ENCODE measurements at places on chromosomes 12 and 14.
A peak's percentile ranks its signal among the peaks of the same experiment; 100 is the strongest.

GRCh38 chr14:22276913-22277816, 311.9 kb downstream of the DAD1 start:
- DNase-seq = peak; percentile 57

- no peak for DNase-seq
These were observed 118.9 kb downstream of the VEZT start for GRCh38 chr12:95336387-95337067.

DNA sequence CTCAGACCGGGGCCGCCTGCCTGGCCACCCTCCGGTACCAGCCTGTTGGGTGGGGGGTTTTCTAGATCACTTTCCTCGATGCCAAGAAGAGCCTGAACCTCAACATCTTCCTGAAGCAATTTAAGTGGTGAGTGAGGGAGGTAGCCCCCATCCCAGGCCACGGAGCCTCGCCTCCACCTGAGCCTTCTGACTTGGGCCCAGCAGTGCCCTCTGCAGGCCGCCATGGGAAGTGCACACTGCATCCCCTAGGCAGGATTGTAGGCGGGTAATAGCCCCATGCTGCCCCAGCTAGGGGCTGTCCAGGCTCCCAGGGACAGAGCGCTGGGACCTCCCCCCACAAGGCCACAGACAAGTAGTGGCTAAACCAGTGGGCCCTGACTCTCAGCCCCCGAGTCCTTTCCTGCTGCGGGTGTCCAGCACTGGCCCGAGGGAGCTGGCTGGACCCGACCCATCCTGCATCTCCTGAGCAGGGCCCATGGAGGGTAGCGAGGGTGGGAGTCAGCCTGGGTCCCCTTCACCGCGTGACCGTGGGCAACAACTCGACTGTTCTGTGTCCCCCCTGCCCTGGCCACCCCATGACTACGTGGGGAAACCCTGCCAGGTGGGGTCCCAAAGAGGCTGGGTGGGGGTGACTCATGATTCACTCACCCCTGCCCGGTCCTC, 15.3 kb upstream of the ADSS1 start:
- DNase-seq = peak; percentile 73

GRCh38 chr14:90675399-90675798, 140.8 kb downstream of the TTC7B start:
- peak; percentile 67 for DNase-seq

- DNase-seq = peak; percentile 84
These were observed 81.6 kb upstream of the FAR2 start for GRCh38 chr12:29067430-29067829.

DNA sequence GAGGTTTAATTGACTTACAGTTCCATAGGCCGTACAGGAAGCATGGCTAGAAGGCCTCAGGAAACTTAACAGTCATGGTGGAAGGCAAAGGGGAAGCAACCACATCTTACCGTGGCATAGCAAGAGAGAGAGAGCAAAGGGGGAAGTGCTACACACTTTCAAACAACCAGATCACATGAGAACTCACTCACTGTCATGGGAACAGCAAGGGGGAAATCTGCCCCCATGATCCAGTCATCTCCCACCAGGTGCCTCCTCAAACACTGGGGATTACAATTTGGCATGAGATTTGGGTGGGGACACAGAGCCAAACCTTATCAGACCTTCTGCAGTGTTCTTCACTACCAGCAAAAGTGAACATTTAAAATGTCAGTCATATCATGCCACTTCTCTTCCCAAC, 58.9 kb downstream of the USP15 start:
- peak; percentile 61 for DNase-seq

- no peak for DNase-seq
These were observed 28.7 kb upstream of the FOS start for GRCh38 chr14:75249958-75250336.

GRCh38 chr12:9900930-9901329, 19.6 kb downstream of the KLRF2 start:
- DNase-seq = no peak

DNA sequence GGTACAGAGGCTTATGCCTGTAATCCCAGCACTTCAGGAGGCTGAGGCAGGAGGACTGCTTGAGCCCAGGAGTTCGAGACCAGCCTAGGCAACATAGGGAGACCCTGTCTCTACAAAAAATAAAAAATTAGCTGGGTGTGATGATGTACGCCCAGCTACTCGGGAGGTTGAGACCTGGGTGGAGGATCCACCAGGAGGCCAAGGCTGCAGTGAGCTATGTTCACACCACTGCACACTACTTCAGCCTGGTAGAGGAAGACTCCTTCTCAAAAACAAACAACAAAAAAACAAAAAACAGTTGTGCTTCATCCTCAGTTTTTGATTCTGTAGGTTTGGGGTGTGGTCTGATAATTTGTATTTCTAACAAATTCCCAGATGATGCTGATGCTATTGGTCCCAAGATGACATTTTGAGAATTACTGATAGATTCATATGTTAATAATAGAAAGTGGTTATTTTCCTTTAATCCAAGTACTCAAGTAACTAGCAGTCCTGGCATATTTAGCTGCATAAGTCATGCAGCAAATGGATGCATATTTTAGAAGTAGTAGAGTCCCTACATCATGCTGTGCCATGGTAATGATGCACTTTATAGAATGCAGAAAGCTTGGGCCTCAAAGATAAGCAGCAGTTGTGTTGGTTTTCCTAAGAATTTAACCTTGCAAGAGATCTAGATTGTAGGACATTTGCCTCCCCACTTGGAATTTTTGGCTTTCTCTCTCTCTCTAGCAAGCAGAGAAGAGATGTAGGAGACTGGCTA, 76.1 kb upstream of the PAWR start:
- DNase-seq = no peak

GRCh38 chr14:93525696-93526451, 95.1 kb downstream of the UNC79 start:
- no peak for DNase-seq

DNA sequence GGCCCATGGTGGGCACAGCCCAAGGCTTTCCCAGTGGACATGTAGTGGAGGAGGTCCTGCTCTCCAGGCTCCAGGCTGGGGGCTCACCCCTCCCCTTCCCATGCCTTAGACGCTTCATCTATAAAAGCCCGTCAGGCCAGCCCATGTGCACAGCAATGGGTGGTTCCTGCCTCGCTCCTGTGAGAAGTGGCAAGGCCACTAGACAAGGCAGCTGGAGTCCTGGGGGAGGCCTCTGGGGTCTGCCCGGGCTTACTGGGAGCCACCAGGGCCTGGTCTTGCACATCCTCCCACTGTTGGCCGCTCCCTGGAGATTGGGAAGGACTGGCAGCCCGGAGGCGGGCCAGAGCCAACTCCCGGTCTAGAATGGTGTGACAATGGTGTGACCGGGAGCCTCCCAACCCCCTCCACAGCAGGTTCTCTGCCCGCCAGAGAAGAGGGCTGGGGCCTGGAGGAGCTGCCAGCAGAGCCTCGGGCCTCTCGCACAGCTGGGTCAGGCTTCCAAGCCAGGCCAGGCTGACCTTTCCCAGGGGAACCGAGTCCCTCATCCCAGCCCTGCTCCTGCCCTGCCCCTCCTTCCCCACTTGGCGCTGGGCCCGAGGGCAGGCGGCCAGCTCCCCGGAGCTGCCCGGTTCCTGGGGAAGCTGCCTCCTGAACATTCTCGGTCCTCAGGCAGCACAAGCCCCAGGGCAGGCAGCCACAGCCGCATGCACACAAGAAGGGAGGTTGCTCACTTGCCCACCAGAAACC, 97.9 kb downstream of the RFLNA start:
- DNase-seq = peak; percentile 47

DNA sequence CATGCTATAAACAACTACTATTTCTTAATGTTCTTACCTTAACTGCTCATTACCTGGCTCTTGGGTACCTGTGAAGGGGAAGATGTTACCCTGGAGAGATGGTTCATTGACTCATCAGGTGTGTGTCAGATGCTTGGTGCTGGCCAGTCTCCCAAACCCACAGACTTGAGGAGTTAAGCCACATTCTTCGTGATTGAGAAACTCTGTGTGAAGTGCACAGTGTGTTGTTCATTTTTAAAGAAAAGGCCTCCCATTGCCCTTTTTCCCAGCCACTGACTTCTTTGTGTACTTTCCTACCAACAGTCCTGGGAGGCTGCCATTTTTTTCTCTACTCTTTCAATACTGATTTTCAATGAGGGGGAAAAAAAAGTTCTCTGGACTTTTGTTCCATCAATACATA, 3.2 kb downstream of the MGST1 start:
- DNase-seq = peak; percentile 73

- DNase-seq = no peak
These were observed 61.2 kb downstream of the DCAF5 start for GRCh38 chr14:69091695-69092094.

GRCh38 chr14:70340002-70340401, 19.5 kb downstream of the COX16 start:
- no peak for DNase-seq

DNA sequence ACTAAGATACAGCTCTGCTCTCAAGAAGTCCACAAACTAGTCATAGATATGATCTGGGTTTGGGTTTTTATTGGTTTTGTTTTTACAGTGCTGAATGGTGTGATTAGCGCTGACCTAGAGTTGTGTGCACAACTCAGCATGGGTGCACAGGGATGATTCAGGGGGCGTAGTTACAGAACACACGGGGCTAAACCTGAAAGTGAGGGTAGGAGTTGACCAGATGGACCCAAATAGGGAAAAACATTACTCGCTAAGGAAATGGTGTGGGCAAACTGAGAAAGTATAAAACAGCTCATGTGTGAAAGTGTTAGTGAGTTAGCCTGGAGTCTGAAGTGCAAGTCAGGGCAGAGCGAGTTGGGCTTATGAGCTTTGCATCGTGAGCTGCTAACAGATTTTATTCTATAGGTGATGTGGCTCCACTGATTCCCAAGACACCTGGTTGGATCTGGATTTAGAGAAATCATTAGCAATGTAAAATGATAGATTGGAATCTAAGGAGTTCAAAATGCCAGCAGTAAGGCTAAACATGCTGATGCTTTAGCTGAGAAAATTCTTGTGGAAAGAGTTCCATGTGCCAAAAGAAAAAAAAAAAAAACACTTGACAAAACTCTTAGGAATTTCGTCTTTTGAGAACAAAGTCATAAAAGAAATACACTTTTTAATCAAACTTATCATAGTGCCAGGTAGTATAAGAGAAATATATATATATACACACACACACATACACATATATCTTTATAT, 134.9 kb downstream of the SLC5A8 start:
- DNase-seq = no peak

- DNase-seq = no peak
These were observed 771.3 kb upstream of the TBX3 start for GRCh38 chr12:115455268-115455681.

DNA sequence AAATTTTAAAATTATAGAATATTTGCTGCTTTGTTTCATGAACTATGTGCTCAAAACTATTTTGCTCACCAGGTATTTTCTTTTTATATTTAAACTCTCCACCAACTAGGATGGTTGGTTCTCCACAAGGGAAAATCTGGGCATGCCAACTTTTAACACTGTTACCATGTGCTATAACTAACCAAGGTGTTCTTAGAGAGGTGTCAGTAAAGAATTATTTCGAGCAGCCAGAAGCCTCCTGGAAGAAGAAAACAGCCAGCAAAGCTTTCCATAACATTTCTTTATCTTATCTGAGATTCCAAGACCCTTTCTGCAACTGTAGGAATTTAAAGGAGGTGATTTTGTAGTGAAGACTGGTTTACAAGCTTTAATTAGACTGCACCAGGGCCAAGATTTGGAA, 97.3 kb downstream of the PRICKLE1 start:
- no peak for DNase-seq

DNA sequence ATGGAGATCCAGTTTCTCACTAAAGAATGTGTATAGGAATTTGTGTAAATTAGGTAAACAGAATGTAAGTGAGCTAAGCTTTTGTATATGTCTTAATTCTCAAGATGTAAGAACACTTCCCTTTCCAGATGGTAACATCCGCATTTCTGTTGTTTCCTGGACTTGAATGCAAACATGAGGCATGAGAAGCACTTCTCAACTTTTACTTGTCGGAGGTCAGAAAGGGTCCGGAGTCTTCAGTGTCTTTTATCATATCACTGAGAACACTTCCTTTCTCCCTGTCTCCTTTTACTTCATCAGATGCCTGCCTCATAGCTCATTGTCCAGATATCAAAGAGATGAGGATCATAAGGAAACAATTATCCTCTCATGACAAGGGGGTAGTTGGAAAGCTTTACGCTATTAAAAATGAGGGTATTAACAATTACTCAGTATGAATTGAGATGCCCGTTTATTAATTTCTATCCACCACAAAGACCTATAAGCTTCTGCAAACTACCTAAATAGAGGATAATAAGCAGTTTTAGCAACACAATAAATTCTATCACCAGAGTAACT, 214.1 kb upstream of the FLRT2 start:
- DNase-seq = peak; percentile 18

- DNase-seq = no peak
These were observed 624.2 kb downstream of the DIO2 start for GRCh38 chr14:79586989-79587598.

DNA sequence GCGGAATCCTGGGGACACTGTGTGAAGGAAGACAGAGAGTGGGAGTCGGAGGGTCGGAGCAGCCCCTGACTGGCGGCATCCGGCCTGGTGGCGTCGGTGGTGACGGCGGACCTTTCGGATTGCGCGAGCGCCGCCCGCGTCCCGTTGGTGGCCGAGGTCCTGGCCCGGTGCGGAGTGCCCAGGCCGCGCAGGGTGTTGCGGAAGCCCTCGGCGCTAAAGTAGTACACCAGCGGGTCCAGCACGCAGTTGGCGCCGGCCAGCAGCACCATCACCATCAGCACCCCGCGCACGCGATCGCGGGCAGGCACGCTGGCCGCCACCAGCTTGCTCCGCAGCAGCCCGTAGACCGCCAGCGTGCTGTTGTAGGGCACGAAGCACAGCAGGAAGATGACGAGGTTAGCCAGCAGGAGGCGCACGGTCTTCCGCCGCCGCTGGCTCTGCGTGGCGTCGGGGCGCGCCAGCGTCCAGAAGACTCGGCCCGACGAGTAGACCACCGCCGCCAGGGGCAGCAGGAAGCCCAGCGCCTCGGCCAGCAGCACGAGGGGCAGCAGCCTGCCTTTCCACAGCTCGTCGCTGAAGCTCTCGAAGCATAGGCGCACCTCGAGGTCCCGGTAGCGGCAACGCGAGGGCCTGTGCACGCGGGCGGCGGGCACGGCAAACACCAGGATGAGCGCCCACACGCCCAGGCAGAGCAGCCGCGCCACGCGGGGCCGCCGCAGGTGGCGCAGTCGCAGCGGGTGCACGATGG, 13.1 kb upstream of the CHD4 start:
- peak; percentile 84 for DNase-seq
